ENCODE measurements at places on chromosomes 11 and 22.

- DNase-seq = no peak
These were observed 39.5 kb downstream of the MTMR2 start for GRCh38 chr11:95884376-95884775.

DNA sequence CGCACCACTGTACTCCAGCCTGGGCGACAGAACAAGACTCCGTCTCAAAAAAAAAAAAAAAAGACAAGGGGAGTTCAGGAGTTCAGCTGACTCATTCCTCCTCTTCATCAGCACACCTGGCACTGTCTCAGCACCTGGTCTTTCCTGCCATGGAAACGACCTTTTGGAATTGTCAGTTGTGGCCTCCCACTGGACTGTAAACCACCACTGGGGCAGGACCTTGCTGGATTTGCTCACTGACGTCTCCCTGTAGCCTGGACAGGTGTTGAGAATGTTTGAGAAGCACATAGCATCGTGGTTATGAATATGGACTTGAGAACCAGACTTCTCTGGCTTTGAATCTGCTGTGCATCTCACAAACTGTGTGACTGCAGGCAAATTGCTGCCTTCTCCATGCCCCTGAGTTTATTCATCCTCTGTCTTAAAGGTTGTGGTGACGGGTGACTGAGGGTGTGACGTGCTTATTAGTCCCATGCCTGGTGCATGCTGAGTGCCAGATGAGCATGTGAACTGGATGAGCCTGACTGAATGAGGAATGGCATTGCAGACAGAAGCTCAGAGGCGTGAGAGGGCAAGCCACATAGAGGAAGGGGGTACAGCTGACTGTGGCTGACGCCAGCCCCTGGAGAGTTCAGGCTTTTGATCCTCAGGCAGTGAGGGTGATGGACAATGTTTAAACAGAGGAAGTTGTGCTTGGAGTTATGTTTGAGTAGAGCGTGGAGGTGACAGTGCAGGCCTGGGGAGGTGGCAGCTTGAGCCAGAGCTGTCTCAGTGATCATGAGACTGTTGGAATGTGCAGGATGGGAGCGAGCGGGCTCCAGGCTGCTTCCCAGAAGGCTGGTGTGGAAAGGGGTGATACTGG lies 12.7 kb downstream of the TOM1 start:
- no peak for DNase-seq

GRCh38 chr11:25535467-25536272 lies 796.3 kb upstream of the ANO3 start:
- DNase-seq = no peak

DNA sequence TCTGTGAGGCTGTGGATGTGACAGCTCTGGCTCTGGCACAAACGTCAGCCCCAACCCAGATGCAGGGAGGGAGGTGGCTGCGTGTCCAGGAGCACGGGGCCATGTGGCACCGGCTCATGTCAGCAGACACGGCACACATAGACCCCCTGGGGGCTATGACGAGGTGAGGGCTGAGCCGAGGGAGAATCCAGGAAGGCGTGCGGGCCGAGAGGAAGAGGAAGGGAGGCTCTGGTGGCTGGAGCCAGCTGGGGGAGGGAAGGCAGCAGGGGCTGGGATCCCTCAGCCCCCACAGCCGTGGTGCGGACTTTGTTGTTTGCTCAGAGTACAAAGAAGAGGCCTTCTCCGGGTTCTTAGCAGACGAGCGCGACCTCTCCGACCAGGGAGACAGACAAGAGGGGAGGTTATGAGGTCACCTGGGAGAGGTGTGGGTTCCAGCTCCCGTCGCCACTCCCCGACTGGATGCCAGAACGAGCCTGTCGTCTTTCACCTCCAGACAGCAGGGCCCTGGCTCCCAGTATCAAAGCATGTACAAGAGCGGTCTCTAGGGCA lies 46.1 kb downstream of the CDKN1C start:
- DNase-seq = no peak

DNA sequence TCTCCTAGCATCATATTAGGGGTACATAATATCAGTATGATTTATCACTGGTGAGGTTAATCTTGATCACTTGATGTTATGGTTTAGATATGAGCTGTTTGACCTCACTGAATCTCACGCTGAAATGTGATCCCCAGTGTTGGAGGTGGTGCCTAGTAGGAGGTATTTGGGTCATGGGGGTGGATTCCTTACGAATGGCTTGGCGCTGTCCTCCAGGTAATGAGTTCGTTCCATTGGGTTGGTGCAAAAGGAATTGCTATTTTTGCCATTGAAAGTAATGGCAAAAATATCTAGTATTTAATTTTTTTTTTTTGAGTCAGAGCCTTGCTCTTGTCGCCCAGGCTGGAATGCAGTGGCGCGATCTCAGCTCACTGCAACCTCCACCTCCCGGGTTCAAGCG lies 326.3 kb downstream of the AASDHPPT start:
- no peak for DNase-seq

- DNase-seq = no peak
These were observed 1.3 kb downstream of the TMEM86A start for GRCh38 chr11:18699848-18700261.

GRCh38 chr11:65640483-65641296 lies 2.8 kb downstream of the SIPA1 start:
- DNase-seq = no peak

GRCh38 chr11:122659676-122660554 lies 4.4 kb downstream of the UBASH3B start:
- DNase-seq = no peak

DNA sequence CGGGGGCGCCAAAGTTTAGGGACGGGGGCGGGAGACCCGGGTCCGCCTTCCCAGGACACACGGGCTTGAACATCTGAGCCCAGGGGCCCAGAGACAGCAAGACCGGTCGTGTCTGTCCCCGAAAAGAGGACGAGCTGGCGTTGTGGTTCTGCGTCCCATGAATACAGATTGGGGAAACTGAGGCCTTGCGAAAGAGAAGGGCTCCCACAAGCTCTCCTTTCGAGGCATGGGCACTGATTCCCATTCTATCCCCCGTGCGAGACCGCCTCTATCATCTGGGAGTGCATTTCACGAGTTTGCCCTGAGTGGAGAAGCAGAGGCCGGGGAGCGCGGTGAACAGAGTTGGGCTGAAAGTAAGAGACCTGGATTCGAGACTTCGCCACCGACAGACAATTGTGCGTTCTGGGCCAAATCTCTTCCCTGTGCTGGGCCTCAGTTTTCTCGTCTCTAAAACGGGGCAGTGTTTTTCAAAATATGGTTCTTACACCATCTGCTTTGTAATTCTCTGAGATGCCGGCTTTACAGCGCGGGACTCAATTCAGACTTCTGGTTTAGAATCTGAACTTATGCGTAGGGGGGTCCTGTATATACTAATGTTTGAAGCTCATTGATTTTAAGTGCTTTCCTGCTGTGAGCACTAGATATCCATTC lies 471 bp downstream of the RNF185 start:
- DNase-seq = no peak

DNA sequence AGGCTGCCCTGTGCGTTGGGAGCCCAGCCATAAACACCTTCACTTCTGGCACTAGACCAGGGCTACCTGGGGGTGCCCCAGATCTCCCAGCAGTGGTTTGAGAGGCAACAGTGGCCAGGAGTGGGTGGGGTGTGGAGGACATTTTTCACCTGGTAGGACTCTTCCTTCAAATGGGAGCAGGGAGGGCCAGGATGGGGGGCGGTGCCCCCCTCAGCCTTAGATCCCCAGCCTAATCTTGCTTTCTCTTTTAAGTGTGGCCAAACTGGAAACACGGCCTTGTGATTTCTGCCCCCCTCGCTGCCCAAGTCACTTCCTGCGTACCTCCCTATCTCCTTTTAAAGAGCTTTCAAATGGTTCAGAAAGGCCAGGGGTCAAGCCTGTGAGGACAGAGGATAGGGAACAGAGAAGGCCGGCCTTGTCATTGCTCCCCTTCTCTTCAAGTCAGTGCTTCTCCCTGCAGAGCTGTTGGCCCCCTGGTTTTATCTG lies 800 bp downstream of the KCNJ5 start:
- no peak for DNase-seq

- no peak for DNase-seq
These were observed 1642.2 kb downstream of the LRRC4C start for GRCh38 chr11:39817241-39817640.

DNA sequence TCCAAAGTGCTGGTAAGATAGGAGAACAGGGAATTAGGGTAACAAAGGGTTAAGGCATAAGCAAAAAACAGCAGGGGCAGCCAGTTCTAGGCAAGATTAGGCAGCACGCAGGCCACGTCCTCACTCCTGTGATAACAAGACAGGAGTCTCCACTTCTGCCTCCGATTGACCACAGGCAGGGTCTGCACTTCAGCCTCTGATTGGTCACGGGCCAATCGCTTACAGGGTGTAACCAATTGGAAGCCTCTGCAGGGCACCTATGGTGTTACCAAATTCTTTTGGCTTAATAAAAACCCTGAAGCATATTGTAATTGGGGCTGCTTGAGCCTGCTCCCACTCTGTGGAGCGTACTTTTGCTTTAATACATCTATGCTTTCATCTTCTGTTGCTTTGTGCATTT lies 12.2 kb upstream of the GSTP1 start:
- DNase-seq = no peak

DNA sequence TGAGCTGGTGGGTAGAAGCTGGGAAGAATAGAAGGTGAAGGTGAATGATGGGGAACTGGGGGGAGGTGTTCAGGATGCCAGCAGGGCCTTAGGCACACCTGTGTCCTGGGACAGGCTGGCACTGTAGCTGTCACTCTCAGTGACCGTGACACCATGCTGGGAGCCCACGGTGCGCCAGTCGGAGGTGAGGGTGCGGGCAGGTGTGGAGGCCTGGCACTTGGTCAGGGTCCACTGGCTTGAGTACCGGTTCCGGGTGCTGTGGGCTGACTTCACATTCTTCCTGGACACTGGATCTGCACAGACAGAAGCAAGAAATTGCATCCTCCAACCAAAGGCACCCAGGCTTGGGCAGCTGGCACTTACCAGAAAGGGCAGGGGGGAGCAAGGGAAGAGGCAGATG lies 103.8 kb downstream of the CEP164 start:
- no peak for DNase-seq

DNA sequence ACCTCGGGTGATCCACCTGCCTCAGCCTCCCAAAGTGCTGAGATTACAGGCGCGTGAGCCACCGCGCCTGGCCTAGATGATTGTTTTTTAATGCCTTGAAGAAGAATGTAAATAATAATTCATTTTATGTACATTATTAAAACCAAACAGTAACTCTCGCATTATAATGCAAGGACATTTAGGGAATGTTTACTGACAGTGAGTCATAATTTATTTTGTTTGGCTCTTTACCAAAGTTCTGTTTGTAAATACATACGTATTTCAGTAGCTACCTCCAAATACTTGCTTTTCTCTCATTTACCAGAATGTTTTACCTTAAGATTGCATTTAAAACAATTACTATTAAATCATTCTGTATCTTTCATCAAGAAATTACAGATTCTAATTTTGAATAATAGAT lies 3.0 kb downstream of the RAB39A start:
- no peak for DNase-seq

GRCh38 chr11:99519095-99519494 lies 498.3 kb downstream of the CNTN5 start:
- DNase-seq = no peak

GRCh38 chr11:26018336-26018735 lies 313.6 kb upstream of the ANO3 start:
- no peak for DNase-seq

DNA sequence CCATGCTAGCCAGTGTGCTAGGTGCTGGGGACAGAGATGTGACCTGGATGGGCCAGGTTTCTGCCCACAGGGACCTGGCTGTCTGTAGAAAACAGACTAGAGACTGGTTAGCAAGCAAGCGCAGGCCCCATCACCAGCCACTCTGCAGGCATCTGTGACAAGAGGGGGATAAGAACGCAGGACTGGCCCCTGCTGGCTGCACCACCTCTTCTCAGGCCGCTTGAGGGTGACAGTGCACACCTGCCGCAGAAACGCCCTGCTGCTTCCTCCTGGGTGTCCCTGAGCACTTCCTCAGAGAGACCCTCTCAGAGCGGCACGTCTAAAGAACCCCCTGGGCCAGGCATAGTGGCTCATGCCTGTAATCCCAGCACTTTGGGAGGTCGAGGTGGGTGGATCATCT lies 5.9 kb upstream of the PICK1 start:
- no peak for DNase-seq

DNA sequence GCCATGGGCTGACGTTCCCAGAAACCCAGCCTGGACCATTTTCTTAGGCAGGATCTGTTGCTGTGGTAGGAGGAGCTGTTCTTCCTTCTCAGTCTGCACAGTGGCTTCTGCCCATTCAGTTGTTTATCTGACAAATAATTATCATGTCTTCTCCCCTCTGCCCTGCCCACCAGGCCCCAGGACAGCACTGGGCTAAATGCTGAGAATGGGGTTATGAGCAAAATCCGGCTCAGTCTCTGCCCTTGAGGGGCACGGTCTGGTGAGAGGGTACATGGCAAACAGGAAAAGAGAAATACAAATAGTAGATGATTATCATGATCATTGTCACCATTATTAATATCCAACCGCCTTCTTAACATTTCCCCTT lies 42.9 kb downstream of the C11orf96 start:
- DNase-seq = no peak

DNA sequence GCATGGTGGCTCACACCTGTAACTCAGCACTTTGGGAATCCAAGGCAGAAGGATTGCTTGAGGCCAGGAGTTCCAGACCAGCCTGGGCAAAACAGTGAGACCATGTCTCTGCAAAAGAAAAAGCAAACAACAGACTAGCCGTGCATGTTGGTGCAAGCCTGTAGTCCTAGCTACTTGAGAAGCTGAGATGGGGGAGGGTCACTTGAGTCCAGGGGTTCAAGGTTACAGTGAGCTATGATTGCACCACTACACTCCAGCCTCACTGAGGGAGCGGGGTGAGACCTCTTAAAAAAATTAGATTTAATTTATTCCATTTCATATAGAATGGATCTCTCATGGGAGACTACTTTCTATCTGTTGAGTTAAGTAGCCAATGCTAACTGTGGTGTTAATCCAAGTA lies 50.4 kb downstream of the DDX10 start:
- DNase-seq = no peak

DNA sequence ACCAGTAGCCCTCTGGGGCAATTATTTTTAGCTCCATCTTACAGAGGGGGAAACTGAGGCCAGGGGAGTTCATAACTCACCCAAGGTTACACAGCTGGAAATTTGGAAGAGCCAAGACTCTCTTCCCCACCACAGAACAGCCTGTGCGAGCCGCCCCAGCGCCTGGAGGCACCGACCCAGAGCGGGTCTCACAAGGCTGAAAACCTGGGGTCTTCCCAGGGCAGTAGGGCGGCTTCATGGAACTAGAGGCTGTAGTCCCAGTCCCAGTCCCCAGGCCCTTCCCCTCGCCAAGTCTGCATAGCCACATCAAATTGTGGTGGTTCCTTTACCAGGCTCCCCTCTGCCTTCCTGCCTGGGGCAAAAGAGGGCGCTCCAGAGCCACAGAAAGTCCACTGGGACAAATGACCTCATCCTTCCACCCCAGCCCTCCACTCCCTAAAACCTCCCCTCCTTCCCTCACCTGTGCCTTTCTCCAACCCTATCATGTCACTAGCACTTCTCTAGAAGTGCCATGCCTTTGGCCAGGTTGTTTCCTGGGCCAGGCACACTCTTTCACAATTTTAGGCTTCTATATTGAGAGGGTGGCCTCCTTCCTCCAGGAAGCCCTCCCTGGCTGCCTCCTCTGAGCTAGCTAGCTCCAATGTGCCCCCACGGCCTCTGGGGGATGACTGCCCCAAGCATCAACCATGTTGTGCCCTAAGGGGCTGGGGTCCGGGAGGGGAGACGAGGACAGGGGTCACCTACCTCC lies 15.2 kb upstream of the CDC42EP1 start:
- no peak for DNase-seq
